ENCODE measurements at places on chromosomes 4 and X. TPM values are rescaled to one million over a fixed set of nuclear protein-coding genes. Genes with fewer than 3 reads are reported as not detected.

ETDB gene
- total RNA-seq = not detected

CCSER1 gene
- 2.3 TPM for total RNA-seq

RAB9B gene
- total RNA-seq = not detected

CT45A5 gene
- not detected for total RNA-seq

VAMP7 gene
- 25.6 TPM for total RNA-seq

GRCh38 chrX:116272861-116273260 is 102.3 kb downstream of the AGTR2 start:
- no peak for DNase-seq

GRCh38 chrX:109966246-109966645 is 36.7 kb upstream of the TMEM164 start:
- DNase-seq = no peak

- no peak for DNase-seq
These were observed 222.4 kb downstream of the GALNTL6 start for GRCh38 chr4:172035562-172035961.

- no peak for DNase-seq
These were observed 298.3 kb downstream of the HS3ST1 start for GRCh38 chr4:11130195-11130970.

- DNase-seq = no peak
These were observed 158.1 kb upstream of the MAMLD1 start for GRCh38 chrX:150205011-150205410.

DNA sequence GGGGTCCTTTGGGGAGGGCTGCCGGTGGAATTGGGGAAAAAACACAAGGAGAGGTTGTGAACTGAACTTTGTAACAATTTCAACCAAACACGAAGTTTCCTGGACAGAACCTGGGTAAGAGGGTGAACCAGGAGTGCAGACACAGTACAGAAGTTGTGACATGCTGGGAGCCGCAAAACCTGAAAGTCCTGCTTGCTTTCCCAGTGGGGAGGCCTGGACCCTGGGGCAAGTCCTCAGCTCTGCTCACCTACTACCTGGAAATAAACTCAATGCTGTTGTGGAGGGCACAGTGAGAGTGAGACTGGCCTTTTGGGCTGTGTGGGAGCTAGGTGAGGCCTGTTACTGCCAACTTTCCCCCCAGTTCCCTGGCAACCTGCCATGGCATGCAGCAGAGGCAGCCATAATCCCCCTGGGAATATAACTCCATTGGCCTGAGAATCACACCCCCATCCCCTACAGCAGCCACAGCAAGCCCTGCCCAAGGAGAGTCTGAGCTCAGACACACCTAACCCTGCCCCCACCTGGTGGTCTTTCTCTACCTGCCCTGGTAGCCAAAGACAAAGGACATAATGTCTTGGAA is 162.8 kb downstream of the THOC2 start:
- no peak for DNase-seq

GRCh38 chrX:69357317-69357716 is 146.8 kb upstream of the NALF2 start:
- no peak for DNase-seq

- no peak for DNase-seq
These were observed 8.8 kb downstream of the INTU start for GRCh38 chr4:127641524-127641923.

DNA sequence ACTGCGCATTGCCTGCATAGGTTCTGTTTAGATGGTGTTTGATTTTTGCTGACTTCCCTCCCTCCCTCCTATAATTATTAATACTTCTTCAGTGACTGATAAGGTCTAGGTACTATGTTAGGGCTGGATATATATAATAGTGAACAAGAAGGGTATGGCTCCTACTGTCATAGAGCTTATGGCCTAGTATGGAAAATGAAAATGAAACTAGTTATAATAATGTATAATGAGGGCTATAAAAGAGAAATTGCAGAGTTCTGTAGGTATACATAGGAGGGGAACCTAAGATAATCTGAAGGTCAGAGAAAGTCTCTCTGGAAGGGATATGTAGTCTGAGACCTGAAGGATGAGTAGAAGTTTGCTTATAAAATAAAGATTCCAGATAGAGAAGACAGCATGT is 102.1 kb downstream of the DCK start:
- no peak for DNase-seq

DNA sequence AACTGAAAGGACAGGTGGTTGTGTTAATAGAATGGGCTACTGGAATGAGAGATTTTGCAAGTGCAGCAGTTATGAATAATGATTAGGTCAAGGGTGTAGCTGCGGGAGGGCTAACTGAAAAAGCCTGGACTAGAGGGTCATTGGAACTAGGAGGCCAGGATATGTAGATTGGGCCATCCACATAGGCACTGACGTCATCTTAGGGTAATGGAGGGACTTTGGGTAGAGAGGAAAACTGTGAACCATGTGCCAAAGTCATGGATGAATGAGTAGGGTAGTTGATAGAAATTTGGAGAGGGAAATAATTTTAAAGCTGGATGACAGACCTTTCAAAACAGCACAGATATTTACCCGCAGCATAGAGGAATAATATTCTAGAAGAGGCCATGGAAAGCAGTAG is 123.6 kb upstream of the SLITRK2 start:
- no peak for DNase-seq

GRCh38 chr4:57081651-57082621 is 28.2 kb downstream of the IGFBP7 start:
- no peak for DNase-seq

- DNase-seq = no peak
These were observed 157.7 kb downstream of the CHIC2 start for GRCh38 chr4:53906606-53907190.

GRCh38 chr4:115763051-115763450 is 649.6 kb upstream of the NDST4 start:
- no peak for DNase-seq

DNA sequence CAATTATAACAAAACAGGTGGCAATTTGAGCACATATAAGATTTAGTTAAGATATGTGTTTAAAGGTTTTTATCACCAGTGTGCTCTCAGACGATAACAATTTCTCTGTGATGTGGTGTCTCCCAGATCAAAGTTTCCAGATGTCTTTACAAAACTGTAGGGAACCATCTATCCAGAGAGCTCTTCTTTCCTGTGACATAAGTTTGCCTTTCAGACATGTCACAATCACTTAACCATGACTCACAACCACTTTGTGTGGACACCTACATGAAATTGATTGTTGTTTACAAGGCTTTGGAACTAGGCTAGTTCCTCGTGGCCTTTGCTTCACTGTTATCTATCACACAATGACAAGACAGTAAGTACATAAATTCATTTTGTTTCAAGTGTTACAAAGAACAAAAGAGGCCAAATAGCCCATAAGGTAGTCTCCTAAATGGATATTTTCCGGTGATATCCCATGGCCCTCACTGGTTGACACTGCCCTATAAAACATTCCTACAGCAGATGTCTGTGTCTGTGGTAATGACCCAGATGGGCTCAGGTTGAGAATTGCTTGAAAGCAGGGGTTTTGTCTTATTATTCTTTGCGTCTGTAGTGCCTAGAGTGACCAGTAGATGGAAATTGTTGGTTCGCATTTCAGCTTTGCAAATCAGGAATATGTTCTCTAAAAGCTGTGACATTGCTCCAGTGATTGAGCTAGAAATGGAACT is 297.8 kb upstream of the FAM241A start:
- DNase-seq = no peak

DNA sequence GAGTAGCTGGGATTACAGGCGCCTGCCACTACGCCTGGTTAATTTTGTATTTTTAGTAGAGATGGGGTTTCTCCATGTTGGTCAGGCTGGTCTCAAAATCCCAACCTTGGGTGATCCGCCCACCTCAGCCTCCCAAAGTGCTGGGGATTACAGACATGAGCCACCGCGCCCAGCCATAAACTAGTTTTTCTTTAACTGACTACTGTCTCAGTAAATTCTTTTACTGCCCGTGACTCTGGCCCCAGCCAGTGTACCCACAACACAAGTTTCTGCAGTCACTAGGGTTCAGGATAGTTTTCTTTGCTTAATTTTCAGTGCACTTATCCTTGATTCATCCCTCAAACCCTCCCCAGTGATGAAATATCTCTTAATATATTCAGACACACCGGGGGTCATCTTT is 8.3 kb downstream of the SHROOM2 start:
- DNase-seq = no peak

DNA sequence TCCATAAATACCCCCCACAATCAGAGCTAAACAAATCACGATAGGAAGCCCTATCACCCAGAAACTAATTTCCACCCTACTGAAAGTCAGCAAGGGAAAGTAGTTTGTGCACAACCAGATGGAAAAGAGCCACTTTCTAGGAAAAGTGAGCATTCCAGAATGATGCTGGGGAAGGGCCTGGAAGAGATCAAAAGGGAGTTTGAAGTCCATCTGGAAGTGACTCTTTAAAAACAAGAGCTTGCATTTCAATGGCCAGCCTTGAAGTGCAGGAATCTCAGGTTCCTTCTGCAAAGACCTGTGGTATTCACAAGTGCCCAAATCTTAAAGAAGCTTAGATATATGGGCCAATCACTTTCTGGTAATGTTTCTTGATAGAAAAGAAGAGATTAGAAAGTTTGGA is 97.0 kb upstream of the LDB2 start:
- no peak for DNase-seq

GRCh38 chr4:186536285-186536684 is 19.1 kb downstream of the MTNR1A start:
- no peak for DNase-seq

- DNase-seq = no peak
These were observed 123.2 kb upstream of the BANK1 start for GRCh38 chr4:101667348-101667747.

GRCh38 chrX:7164174-7164573 is 16.2 kb upstream of the PUDP start:
- no peak for DNase-seq

GRCh38 chr4:32087211-32087610 is 1367.0 kb downstream of the PCDH7 start:
- no peak for DNase-seq

DNA sequence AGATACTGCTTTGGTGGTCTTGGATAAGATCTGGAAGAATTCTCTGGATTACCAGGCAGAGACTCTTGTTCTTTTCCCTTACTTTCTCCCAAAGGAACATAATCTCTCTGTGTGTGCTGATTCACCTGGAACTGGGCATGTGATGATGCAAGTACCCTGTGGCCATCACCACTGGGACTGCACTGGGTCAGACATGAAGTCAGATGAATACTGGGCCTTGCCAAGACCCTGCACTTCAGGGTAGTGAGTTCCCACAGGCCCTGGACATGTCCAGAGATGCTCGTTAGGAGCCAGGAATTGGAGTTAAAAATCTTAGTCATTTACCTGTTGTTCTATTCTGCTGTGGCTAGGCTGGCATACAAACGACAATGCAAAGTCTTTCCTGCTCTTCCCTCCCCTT is 290.1 kb upstream of the BMP3 start:
- DNase-seq = no peak

DNA sequence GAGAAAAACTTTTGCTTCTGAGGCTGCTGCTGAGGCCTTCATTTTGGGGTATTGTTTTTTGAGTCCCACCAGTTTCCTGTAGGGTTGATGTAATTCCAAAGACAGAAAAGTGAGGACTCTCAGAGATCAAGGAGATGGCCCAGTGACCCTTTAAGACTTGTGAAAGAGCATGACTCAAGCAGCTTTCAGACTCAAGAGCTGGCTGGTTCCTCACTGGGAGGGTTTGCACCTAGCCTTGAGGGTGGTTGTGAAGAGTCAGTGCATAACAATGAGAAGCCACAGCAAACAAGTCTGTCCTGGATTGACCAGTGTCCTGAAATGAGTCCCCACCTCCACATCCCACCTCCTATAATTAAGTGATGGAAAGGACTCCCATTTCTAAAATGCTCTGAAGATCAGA is 89.2 kb downstream of the NHS start:
- no peak for DNase-seq

DNA sequence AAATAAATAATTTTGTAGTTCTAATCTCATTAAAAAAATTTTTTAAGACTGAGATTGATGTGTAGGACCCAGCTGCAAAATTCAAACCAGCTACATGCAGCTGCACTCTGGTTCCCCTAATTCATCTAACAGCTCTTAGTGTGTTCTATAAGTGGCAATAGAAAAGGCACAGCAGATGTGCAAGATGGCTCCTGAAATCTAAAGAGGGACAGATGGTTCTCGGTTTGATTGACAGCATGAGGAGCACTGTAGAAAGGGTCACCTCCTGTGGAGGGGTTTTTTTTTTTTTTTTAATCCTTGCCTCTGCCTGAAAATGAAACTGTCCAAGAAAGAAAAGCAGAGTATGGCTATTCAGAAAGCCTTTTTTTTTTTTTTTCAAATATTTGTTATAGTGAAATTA is 16.9 kb upstream of the OCIAD1 start:
- DNase-seq = no peak

DNA sequence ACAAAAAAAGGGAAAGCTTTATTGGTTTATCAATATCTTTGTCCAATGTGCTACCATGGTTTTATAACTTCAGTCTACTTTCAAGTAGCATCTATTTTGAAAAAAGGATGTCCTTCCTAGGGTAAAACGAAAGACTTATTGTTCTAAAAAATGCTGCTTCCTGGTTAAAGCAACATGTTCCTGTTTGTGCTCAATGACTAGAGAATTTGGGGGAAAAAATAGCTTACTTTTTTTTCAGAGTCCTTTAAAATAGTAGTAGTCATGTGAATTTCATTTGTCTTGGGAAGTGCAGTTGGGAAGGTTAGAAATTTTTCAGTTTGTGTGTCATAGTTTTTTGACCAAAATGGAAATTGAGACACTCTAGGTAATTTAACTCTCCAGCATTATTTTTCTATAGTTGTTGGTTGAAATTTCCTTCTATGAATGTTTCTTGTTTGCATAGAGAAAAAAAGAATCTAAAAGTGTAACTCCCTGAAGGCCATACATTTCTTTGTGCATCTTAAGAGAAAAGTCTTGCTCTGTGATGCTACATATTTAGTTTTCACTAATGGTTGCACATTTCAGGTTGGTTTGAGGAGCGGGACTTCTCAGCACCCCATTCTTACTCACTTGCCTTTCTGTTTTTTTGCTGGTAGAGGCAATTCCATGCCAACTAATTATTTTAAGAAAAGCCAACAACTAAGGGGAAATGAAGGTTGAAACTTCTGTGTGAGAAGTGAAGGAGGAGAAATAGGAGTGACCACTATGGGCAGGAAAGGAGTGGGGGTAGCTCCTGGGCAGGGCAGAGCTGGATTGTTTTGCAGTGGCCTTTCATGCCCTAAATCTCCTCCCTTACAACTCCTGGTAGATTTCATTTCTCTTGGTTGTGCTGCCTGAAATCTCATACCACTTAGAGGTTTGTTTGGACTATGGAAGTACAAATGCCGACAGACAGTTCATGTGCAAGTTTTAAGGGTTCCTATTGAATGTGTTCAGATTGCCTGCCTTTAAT is 76.4 kb downstream of the RAPGEF2 start:
- DNase-seq = no peak
